ENCODE measurements at places on chromosomes 6 and 20.

DNA sequence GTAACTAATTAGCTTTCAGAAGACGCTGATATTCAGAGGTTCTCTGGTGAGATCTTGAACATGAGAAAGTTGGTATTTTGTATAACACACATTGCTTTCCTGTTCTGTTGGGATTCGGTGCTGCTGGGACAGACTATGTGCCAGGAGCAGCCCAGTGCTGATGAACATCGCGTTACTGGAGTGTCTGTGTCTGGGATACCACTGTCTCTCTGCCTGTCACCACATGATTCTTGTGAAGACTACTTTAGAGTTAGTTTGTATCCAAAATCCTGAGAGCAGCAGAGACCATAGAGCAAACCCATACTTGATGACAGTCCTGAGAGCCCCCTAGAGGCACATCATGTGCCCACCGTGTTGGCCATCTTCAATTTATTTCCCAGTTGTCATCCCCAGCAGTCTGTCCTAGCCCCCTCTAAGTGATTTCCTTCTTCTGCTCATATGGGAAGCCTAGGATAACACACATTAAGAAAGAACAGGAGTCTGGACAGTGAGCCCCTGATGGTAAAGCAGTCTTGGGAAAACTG, 41.8 kb upstream of the TINAG start:
- peaks cover 2% of the 10 kb centered on the region for H3K4me1 ChIP-seq
- H3K4me3 ChIP-seq, result no peak overlapping the region
- H3K27me3 ChIP-seq, result no peaks in the 10 kb centered on the region
- H3K36me3 ChIP-seq, result no peaks in the 10 kb centered on the region
- DNase-seq, result no peak

GRCh38 chr6:79373880-79374279, 139.4 kb upstream of the HMGN3 start:
- H3K4me1 ChIP-seq, result peaks cover 32% of the 10 kb centered on the region
- H3K4me3 ChIP-seq, result no peak overlapping the region
- H3K27ac ChIP-seq, result no peak overlapping the region
- H3K36me3 ChIP-seq, result no peaks in the 10 kb centered on the region

- H3K27me3 ChIP-seq, result no peaks in the 10 kb centered on the region
- no peak overlapping the region for H3K4me3 ChIP-seq
- peaks cover 14% of the 10 kb centered on the region for H3K4me1 ChIP-seq
- peak; percentile 78 for DNase-seq
Observed at GRCh38 chr6:21277601-21278374, 315.8 kb upstream of the SOX4 start.

GRCh38 chr6:20334334-20334733, 67.3 kb upstream of the E2F3 start:
- no peaks in the 10 kb centered on the region for H3K4me1 ChIP-seq
- peaks cover 52% of the 10 kb centered on the region for H3K27me3 ChIP-seq
- no peak overlapping the region for H3K27ac ChIP-seq
- no peaks in the 10 kb centered on the region for H3K36me3 ChIP-seq

DNA sequence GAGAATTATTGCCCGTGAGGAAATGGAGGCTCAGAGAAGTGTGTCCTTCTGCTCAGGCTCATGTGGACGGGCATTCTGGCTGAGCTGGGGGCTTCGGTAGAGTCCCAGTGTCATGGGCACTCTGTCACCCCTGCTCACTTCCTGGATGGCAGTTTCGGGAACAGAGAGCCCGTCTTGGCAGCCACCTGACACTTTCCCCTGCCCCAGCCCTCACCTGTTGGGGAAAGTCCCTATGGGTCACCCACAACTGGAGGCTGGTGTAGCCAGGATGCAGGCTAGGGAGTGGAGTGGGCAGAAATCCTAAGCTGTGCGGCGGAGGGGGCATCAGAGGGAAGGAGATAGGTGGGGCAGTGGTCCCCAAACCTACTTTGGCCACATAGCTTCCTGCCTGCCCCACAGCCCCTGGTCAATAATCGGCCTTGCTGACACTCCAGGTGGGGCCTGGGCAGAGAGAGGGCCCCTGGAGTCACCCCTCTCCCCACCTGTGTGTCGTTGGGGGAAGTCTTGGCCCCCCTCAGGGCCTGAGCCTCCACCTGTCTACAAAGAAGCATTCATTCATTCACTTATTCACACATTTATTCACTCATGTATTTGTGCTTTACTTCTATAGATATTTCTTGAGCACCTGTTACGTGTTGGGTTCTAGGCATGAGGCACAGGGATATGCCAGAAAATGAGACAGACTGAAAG, 40.5 kb downstream of the SNAI1 start:
- peaks cover 29% of the 10 kb centered on the region for H3K4me1 ChIP-seq
- H3K36me3 ChIP-seq, result no peaks in the 10 kb centered on the region
- H3K27me3 ChIP-seq, result no peaks in the 10 kb centered on the region
- no peak overlapping the region for H3K27ac ChIP-seq
- DNase-seq, result no peak

DNA sequence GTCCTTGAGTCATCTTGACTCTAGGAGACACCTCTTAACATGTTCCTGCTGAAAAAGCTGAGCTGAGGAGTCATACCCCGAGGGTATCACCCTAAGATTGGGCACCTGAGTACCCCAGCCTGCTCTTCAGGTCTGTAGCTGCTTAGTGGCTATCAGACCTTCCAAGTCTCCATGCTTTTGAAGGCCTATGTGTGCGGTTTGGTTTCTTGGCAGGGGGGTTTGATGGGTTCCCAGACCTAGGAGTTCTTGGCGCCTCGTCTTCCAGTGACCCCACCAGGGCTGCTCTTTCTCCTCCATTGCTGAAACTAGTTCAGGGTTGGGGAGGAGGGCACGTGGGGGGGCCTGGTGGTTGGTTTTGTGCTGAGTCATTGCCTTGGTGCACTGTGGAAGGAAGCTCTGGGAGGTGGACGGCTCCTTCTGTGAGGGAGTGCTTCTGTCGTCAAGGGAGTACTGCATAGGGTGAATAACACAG, 20.1 kb downstream of the IGF2R start:
- H3K4me1 ChIP-seq, result peaks cover 29% of the 10 kb centered on the region
- no peak for DNase-seq
- H3K36me3 ChIP-seq, result no peaks in the 10 kb centered on the region
- H3K27me3 ChIP-seq, result no peaks in the 10 kb centered on the region

GRCh38 chr20:48217190-48217589, 431.9 kb upstream of the SULF2 start:
- no peak for DNase-seq
- no peaks in the 10 kb centered on the region for H3K27me3 ChIP-seq
- no peak overlapping the region for H3K27ac ChIP-seq
- H3K4me1 ChIP-seq, result 0 out of 2 replicates have a peak, but pooled peaks cover 4% of the 10 kb centered on the region

- H3K27me3 ChIP-seq, result no peaks in the 10 kb centered on the region
- H3K4me1 ChIP-seq, result no peaks in the 10 kb centered on the region
- H3K27ac ChIP-seq, result no peak overlapping the region
Observed at GRCh38 chr20:41221614-41222218, 84.4 kb downstream of the PLCG1 start.

- H3K4me3 ChIP-seq, result no peak overlapping the region
- no peak overlapping the region for H3K27ac ChIP-seq
- H3K36me3 ChIP-seq, result no peaks in the 10 kb centered on the region
- no peaks in the 10 kb centered on the region for H3K4me1 ChIP-seq
Observed at GRCh38 chr6:40671694-40672050, 84.5 kb upstream of the LRFN2 start.

- H3K36me3 ChIP-seq, result no peaks in the 10 kb centered on the region
- no peak overlapping the region for H3K4me3 ChIP-seq
- H3K27ac ChIP-seq, result no peak overlapping the region
- no peaks in the 10 kb centered on the region for H3K27me3 ChIP-seq
Observed at GRCh38 chr20:17542993-17543412, 11.8 kb upstream of the BFSP1 start.

DNA sequence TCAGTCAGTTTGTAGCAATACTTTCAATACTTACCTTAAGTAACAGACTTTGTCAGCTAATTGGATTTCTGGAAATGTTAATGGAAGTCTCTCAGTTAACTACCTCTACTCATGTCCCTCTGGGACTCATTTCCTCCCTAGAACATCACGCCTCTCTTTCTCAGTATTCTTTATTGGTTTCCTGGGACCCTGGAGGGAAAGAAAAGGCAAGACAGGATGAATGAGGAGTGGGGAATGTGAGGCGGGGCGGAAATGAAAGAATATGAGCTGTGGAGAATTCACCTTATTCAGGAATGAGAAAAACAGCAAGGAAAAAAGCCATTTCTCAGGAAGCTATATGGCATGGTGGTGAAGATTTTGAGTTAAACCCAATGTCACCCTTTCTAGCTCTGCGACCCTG, 62.7 kb downstream of the ANKS1A start:
- H3K4me1 ChIP-seq, result peaks cover 21% of the 10 kb centered on the region
- no peak for DNase-seq
- no peak overlapping the region for H3K27ac ChIP-seq
- H3K4me3 ChIP-seq, result no peak overlapping the region

GRCh38 chr6:142846883-142847287, 98.1 kb downstream of the HIVEP2 start:
- H3K36me3 ChIP-seq, result no peaks in the 10 kb centered on the region

GRCh38 chr6:140079328-140079727, 704.9 kb upstream of the CITED2 start:
- no peak overlapping the region for H3K27ac ChIP-seq
- H3K36me3 ChIP-seq, result no peaks in the 10 kb centered on the region
- no peaks in the 10 kb centered on the region for H3K27me3 ChIP-seq
- no peak for DNase-seq
- H3K4me3 ChIP-seq, result no peak overlapping the region
- peaks cover 25% of the 10 kb centered on the region for H3K4me1 ChIP-seq

DNA sequence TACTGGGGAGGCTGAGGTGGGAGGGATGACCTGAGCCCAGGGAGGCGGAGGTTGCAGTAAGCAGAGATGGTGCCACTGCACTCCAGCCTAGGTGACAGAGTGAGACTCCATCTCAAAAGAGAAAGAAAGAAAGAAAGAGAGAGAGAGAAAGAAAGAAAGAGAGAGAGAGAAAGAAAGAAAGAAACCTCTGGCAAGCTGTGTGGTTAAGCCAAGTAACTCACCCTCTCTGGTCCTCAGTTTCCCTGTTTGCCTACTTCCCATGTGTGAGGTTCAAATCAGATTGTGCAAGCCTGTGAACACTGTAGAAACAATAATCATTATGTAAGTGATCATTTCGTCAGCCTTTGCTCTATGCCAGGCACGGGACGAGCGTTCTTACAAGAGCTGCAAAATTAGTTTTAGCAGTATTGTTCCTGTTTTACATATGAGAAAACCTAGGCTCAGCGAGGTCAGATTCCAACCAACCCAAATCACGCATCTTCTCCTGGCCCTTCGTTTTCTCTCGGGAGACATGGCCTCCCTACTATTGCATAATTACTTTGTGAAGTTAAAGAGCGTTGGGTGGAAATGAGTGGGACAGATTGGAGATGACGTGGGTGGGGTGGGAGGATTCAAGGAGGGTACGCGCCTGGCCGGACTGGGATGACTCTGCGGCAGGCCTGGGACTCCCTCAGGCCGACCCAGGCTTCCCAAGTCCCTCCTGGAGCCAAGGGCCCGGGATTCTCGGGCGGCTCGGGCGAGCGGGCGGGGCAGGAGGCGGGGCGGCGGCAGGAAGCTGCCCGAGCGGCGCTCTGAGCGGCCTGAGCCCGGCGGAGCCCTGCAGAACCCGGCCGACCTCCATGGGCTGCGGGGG, at the start of gene SNX21:
Gene SNX21, plus strand, starts transcription at position 770 of the 853 bp plus-strand sequence. CDS start 121 bp downstream, outside the sequence.
- peak within 1 kb of the TSS; percentile 78 for H3K4me3 ChIP-seq
- no peaks in the 10 kb centered on the region for H3K36me3 ChIP-seq
- DNase-seq, result peak; percentile 82
- H3K27me3 ChIP-seq, result no peaks in the 10 kb centered on the region
- H3K27ac ChIP-seq, result peak within 1 kb of the TSS; percentile 66

GRCh38 chr6:157410045-157410444, 29.1 kb downstream of the ZDHHC14 start:
- no peak for DNase-seq
- no peak overlapping the region for H3K4me3 ChIP-seq
- no peaks in the 10 kb centered on the region for H3K27me3 ChIP-seq

Data from PC-3 (cell line).